Cardiac fibroblast (primary cell): ENCODE measurements at places on chromosomes 5 and 9.
A peak's percentile ranks its signal among the peaks of the same experiment; 100 is the strongest.

DNA sequence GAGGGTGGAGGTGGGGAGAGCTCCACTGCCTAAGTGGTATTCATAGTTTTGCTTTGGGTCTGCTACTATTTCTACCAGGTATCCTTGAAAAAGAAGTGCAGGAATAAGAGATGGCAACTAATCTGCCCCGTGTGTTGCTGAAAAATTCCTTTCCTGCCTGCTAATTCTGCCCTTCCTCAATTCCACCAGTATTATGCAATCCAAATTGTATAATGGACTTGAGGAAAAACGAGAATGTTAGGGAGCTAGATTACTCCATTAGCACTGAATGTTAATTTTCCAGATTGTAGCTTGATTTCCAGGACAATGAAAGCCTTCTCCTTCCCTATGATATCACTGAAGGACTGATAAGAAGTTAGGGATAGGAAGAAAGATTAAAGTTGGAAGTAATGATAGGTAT lies 16.9 kb downstream of the ADAM19 start:
- DNase-seq, result no peak

GRCh38 chr9:76403352-76403751 lies 9.1 kb upstream of the RFK start:
- DNase-seq, result peak; percentile 92

DNA sequence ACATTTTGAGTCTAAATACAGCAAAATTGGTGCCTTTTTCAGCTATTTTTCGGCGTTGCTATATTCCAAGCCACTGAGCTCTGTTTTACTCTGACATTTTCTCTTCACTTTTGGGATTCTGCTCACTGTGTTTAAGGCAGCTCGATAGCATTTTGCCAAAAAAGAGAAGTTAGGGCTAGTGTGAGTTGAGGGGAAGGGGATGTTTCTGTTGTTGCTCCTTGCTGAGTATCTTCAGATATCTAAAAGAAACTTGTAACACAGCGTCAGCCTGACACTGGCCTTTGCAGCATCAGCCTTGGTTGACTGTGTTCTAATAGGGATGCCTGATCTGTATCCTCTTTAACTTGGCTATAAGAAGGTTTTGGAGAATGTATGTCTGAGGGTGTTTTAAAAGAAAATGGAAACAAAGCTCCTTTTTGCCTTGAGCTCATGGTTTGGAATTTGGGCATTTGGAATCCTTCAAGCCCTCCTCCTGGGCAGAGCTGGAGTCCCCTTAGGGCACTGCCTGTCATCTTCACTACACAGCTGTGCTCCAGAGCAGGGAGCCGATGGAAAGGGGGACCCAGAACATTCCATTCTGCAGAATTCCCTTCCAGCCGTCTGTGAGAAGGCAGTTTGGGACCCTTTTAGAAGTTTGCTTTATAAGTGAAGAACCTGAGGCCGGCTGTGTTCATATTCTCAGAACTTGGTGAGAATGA lies 63.0 kb downstream of the EXOSC2 start:
- no peak for DNase-seq

GRCh38 chr9:114954956-114955582 lies 24.7 kb upstream of the TNFSF8 start:
- no peak for DNase-seq

GRCh38 chr9:93134740-93135444 lies 841 bp upstream of the NINJ1 start:
- DNase-seq, result no peak

- peak; percentile 92 for DNase-seq
Measured at GRCh38 chr5:133245191-133246052, 193.6 kb downstream of the HSPA4 start.

DNA sequence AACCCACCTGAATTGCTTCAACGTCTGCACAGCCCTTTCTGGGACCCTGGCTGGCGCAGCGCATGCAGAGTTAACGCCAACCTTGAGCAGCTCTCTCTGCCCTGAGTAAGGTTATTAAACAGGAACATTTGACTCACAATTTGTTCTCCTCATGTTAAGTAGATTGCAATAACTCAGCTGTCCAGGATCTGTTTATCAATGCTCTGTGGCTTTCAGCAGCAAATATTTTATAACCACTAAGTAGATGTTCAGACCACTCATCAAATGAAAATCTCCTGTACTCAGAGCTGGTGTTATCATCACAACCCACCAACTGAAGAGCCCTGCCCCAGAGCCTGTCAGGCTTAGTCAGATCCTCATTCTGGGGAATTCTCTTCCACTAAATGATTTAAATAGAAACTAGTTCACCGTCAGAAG lies 403.0 kb downstream of the ZNF608 start:
- peak; percentile 86 for DNase-seq

GRCh38 chr9:101527066-101527465 lies 6.6 kb upstream of the RNF20 start:
- DNase-seq, result no peak

- peak; percentile 45 for DNase-seq
Measured at GRCh38 chr9:21160178-21160577, 6.3 kb downstream of the IFNA21 start.

DNA sequence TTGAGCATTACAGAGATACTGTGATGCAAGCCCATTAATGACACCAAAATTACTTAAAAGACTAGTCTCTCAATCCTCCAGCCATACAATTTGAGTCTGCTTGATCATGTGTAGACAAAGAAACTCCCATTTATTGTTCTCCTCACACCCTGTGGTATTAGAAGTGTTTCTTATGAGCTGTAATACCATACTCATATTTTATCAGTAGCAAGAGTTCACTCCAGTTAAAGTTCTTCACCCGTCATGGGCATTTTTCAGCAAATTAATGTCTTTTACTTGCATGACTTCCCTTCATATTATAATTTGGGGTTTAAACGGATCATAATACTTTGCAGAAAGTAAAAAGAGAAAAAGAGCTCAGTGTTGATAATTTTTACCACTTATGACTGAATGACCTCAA lies 242.9 kb downstream of the BNC2 start:
- no peak for DNase-seq

GRCh38 chr9:105973951-105974351 lies 279.6 kb downstream of the TMEM38B start:
- peak; percentile 10 for DNase-seq

- no peak for DNase-seq
Measured at GRCh38 chr5:124045412-124045811, 533.4 kb downstream of the CSNK1G3 start.

DNA sequence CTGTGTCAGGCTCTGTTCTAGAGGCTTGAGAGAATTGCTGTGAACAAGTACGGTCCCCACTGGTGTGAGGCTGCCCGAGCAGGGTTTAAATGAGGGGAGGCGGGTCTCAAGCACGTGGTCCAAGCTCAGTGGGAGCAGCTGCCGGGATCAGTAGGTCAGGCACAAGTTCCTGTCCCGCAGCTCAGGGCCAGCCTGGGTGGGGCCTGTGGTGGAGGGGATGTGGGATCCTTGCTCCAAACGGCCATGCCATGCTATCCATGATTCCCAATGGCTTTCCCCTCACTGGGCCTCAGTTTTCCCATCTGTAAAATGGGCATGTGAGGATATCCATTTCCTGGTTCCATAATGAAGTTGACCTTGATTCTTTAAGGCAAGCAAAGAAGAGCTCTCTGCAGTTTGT lies 17.1 kb downstream of the OBP2B start:
- no peak for DNase-seq

GRCh38 chr5:167688341-167689130 lies 602.9 kb upstream of the WWC1 start:
- DNase-seq, result peak; percentile 34

DNA sequence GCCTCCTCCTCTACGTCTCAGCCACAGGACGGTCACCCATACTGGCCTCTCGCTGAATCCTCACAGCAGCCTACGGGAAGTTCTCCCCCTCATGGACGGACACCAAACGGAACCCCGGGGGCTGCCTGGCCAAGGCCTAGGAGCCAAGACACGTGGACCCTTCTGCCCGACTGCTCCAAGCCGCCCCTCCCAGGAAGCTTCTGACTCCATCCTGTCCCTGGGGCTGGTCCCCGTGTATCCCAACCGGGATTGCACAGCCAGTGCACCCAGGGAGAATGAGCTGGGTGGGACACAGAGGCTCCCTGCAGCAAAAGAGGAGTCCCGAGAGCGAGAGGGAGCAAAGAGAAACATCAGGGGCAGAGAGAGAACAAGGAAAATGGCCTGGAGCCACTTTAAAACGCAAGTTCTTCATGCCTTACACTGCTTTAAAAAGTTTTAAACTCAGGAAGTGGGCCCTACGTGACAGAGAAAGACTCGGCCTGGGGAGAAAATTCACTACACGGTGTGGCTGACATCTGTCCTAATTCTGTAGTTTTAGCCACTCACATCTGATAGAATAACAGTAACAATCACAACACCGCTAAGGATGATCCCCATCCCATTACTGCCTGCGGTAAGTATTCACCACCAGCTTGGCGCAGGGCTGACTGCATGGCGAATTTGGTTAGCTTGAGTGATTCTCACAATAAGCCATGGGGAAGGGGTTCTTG lies 3.0 kb downstream of the FAM78A start:
- DNase-seq, result no peak

GRCh38 chr9:92424340-92424739 lies at the start of gene OMD:
TSS of gene OMD (minus strand) at chr9:92424471. CDS start at chr9:92417558, 6,913 bp downstream.
- peak; percentile 37 for DNase-seq

DNA sequence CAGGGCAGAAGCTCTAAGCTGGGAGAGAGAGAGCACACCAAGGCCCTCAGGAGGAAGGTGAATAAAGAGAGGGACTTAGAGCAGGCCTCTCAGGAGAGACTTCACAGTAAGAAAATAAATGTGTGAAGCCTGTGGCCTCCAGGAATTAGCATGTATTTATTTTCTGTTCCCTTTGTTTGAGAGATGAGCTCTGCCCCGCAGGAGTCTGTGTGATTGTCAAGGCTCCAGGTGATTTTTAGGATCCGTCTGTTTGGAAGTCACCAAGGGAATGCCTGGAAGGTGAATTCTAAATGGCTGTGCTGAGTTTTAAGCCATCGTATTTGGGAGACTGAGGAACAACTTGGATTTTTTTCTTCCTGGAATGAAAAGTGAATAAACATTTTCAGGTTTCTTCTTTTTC lies 108.3 kb upstream of the ICE1 start:
- DNase-seq, result no peak

DNA sequence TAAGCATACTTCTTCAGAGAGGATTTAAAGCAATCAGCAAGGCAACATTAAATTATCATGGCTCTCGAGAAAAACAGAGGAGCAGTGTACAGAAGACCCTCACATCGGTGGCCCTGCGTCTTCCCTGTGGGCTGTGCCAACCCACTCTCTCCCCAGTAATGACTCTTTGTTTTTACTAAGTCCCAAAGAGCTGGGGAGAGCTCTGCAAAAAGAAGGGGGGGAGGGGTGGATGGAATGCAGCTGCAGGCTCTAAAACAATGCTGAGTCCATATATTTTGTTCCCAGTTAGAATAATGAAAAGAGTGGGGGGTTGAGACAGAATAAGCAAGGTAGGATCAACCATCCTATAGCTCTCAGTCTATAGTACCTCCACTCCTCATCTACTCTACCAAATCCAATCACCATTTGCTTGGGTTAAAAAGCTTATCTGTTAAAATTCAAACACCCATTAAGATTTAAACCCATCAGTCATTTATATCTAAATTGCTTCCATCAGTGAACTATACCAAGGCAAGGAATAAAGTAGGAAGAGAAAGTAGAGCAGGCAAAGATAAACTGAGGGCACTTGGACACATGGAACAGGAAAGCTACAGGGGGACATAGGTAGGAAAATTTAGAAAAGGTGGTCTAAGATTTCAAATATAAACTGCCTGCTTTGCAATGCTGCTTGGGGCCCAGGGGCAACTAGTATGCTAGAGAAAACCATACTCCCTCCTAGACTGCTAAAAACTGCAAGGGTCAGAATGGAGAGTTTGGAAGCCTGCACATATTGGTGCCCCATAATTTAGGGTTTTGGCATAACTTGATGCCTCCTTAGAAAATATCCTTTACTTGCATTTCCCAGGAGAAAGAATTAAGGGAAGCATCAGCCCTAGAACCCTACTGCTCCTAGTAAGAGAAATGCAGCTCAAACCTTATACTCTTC lies 20.6 kb downstream of the ELL2 start:
- peak; percentile 36 for DNase-seq

DNA sequence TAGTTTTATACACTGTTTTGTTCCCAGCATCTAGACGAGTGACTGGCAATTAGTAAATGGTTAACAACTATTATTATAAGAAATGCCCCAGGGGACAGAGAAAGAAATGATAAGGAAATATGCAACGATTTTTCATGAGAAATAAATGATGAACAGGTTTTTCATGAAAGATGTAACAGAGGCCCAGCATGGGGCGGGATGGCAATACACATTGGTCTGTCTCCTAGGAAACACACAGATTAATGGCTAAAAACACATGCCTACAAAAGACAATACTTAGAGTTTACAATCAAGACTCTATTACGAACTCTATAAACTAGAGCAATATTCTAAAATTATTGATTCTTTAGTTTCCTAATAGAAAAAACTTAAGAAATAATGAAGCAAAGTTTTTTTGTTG lies 441.5 kb upstream of the CDH9 start:
- DNase-seq, result no peak

DNA sequence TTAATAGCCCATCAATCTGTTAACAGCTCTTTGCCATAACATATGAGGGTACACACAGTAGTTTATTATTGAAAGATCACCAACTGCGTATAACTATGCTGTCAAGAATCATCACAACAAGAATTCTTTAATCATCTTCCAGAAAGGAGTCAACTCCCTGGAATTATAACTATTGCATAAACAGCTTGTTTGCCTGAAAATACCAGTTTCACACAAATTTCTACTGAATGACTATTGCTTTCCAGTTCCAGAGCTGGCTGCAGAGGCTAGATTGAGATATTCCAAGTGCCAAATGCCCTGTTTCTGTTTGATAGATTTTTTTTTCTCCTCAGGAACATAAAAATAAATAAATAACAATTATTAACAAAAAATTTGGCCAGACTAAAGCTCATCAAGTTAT lies 444.7 kb downstream of the TLE1 start:
- no peak for DNase-seq

- DNase-seq, result peak; percentile 50
Measured at GRCh38 chr5:76716456-76717157, 681 bp downstream of the F2R start.

- no peak for DNase-seq
Measured at GRCh38 chr5:169183576-169183975, 117.4 kb downstream of the SLIT3 start.

DNA sequence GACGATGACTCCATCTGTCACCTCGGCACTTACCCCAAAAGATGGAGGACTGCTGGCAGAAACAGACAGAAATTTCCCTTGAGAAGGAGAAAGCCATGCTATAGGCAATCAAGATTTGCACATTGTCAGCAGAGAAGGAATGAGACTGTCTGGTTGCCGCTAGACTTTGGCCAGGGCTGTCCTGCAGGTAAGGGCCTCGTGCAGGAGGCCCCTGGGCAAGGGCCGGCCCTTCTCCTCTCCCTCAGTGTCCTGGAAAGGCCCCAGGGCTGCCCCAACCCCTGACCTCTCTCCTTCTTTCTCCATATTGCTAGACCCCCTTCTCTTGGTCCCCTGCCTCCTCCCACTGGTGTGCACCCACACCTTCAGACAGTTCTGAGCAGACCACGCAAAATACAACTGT lies 14.6 kb upstream of the KCNIP1 start:
- DNase-seq, result no peak

- DNase-seq, result peak; percentile 23
Measured at GRCh38 chr5:169694091-169694625, 57.1 kb downstream of the DOCK2 start.
